T-helper 22 cell (primary cell): ENCODE measurements at places on chromosomes 6 and 20.

GRCh38 chr6:135410856-135411255 is 86.7 kb downstream of the AHI1 start:
- no peak for DNase-seq

- no peak for DNase-seq
Measured at GRCh38 chr6:166436195-166437139, 53.7 kb upstream of the MPC1 start.

DNA sequence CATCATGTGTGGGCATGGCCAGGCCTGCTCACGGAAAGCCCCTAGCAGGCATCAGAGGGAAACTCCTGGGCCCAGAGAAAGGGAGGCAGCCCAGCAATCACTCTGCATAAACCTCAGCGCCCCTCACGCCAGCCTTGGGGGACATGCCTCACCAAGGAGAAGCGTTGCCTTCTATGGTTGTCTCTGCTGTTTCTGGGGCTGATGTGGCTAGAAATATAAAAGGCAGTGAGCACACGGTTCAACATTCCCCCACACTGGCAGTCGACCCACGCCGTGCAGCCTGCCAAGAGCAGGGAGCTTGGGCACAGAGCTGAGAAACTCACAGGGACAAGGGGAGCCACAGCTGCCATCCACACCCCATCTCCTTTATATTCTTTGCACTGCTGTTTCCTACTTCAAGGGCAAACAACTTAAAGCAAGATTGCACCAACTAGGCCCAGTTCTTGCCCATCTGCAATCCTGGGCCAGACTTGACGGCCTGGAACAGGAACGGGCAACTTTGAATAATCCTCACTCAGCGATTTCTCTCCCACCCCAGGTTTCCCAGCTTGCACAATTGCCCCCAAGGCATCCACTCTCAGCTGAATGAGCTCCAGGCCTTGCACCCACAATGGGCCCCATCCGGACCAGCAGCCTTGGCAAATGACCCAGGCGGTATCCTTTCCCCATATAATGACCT is 35.5 kb upstream of the FOXC1 start:
- DNase-seq, result no peak

GRCh38 chr6:137043710-137044365 is 927 bp downstream of the IL20RA start:
- DNase-seq, result no peak

- DNase-seq, result no peak
Measured at GRCh38 chr6:38867726-38868125, 152.6 kb downstream of the DNAH8 start.

GRCh38 chr6:126812010-126812409 is 306.5 kb upstream of the RSPO3 start:
- DNase-seq, result no peak

DNA sequence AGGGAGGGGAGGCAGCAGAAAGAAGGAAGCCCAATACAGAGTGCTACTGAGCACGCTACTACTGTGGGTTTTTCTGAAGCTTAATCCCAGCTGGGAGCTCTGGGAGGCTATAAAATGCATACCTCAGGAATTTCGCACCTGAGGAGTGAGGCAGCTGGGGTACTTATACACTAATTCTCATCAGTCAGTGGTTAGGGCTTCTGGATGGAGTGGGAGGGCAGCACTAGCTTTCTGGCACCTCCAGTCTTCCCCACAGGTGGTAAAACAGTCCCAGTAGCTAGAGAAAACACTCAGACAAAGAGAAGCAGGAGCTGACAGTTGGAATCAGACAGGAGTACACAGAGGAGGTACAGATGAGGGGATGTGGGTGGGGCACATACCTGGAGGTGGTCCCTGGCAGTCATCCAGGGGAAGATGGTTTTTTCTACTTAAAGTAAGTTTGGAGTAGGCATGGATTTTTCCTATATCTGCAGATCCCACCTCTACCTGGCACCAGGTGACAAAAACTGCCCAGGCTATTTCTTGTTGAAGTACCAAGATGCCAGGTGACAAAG is 37.8 kb downstream of the CPXM1 start:
- no peak for DNase-seq

- no peak for DNase-seq
Measured at GRCh38 chr20:52196845-52197244, 5.3 kb upstream of the ZFP64 start.

- DNase-seq, result no peak
Measured at GRCh38 chr20:21665687-21666446, 39.6 kb upstream of the PAX1 start.

- DNase-seq, result no peak
Measured at GRCh38 chr6:108027056-108027455, 47.5 kb downstream of the OSTM1 start.

DNA sequence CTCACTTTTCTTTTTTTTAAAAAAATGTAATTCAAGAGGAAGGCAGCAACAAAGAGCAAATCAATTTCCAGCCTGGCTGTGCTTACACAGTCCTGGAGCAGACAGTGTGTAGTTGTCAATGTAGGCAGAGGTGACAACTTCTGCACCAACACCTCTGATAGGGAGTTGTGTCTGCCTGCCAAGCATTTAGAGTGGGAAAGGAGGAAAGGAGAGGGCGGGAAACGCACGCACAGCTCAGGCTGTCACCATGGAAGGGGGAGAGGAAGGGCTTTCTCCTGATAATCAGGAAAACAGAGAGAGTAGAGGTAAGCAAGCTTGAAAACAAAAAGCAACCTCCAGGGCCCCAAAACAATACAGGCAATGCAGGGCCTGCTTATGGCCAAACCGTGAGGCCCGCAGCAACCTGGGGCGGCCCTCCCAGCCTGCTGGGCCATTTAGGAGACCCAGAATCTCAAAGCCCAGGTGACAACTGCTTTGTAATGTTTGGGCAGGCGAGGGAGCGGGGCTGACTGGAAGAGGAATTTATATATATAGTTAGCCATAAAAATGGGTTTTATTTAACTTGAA is 41.5 kb upstream of the GFOD1 start:
- DNase-seq, result no peak

DNA sequence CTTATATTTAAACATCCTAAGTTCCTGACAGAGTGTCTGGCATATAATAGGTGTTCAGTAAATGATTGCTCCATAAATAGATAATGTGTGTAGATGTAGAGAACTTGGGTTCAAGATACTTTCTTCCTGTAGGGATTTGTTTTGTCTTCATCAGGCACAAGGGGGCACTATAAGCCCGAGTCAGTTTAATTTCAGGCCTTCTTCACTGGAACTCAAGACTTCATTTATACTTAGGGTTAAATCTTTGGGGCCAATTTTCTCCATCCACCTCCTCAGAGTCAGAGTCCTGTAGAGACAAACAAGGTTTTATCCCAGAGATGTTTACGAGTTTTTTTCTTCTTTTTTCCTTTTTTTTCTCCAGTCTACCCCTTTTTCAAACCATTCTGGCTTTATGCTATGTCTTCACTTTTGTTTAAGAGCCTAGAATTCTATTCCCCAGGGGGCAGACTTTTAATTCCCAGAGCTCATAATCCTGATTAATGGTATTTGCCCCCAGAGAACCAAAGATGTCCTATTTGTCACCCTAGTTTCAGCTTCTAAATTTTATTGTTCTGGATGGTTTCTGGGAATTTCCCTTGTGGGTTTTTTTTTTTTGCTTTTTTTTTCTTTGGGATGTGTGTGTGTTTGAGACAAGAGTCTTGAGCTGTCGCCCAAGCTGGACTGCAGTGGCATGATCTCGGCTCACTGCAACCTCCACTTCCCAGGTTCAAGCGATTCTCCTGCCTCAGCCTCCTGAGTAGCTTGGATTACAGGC is 88.4 kb downstream of the HFE start:
- DNase-seq, result no peak

DNA sequence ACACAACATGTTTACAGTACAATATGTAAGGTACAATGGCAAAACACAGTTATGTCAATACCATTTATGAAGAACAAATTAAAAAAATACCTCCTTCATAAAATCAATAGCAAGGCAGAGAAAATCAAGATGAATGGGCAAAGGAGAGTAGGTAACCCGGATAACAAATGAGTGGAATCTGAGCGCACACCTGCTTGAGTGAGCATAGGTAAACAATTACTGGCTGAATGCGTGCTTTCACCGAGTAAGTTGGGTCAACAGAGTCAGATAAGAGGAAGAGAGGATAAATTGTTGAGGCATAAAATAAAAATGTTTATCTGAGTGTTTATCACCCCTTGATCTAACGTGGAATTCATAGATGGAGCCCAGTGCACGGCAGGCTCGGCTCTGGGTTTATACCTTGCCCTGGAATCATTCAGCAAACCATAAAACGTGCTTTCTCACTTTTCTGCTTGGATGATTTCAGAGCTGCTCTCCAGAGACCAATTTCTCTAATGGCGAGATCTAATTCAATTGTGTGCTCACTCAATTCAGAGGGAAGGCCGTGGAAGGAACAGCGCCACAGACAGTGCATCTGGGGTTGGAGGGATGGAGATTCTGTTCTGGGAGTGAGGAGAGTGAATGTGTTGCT is 224.8 kb upstream of the MAP3K7 start:
- no peak for DNase-seq

DNA sequence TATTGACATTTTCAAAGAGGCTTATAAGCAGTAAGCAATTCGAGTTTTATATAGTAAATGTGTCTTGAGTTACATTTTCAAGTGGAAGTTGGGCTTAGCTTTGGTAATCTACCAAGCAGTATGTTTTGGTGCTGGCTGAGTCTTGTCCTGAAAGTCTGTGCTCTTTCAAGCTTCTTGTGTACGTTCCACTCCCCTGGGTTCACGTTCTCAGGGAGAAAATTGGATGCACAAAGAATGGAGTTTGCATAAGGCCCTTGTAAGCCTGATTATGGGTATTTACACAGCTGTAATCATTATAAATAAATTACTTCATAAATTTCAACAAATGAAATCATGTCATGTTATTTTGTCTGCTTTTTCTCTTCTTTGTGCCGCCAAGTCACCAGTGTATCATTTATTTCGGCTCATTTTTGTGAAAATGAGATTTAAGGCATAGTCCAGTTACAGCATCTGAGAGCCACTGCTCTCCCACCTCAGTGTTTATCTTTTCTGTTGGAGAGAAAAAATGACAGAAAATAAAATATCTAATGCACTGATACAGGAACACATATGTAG is 262.5 kb downstream of the BTBD3 start:
- DNase-seq, result no peak
